Muscle of arm (tissue), 14 donors: ENCODE measurements at places on chromosomes 5 and 9. TPM values are rescaled to one million over a fixed set of nuclear protein-coding genes. Genes with fewer than 3 reads are reported as not detected.
A peak's percentile ranks its signal among the peaks of the same experiment; 100 is the strongest.

C1QTNF2 gene
- polyA plus RNA-seq: 22.4 TPM

- DNase-seq: no peak
Observed at GRCh38 chr5:132017738-132018625, 6.5 kb upstream of the ACSL6 start.

DNA sequence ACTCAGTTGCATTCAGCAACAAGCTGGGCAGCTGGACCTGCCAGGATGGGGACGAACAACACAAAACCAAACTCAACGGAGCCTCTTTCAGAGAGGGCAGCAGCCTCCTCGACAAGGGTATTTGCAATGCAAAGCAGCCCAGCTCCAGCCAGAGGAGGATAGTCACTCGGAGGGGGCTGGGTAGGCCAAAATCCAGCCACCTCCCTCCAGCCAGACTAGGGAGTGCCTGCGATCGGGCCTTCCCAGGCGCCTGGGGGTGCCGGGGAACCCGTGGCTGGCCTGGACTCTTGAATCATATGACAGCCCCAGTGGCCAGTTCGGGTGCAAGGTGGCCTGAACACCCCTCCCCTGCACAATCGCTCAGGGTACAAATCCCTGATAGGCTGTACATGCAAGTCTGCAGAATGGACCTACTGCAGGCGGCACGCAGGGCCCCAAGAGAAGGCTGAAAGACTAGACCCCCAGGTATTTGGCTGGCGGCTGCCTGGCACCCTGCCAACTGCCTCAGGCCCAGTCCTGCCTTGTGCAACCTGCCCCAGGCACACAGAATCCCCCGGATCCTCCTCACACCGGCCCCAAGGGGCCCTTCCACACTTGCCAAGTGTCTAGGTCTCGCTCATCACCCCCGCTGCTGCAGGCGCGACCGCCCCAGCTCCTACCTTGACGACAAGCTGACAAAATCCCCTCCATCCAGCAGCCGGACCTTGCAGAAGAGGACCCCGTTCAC is 1.3 kb downstream of the EEIG1 start:
- no peak for DNase-seq

- peak; percentile 95 for DNase-seq
Observed at GRCh38 chr9:127122176-127123063, at the start of gene ANGPTL2. Gene ANGPTL2, minus strand, starts transcription at chr9:127122635. Its CDS starts 13,904 bp downstream, at chr9:127108731.

DNA sequence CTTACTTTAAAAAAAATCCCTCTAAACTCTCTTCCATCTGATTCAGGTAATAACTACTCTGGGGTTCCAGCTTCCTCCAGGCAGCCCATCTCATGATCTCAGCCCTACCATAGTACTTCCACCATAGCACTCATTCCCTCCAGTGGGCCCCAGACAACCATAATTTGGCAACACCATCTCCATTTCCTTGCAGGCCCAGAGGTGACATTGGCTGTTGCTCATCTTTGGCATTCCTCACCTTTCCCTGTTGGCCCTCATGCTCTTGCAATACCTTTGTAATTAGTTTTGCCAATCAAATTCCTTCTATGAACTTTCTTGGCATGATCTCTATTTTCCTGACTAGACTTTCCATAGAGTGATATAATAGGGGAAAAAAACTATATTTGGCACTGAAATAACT is 60.1 kb downstream of the TAF11L14 start:
- no peak for DNase-seq

GRCh38 chr9:122276096-122276495 is 11.4 kb downstream of the MRRF start:
- DNase-seq: no peak

DNA sequence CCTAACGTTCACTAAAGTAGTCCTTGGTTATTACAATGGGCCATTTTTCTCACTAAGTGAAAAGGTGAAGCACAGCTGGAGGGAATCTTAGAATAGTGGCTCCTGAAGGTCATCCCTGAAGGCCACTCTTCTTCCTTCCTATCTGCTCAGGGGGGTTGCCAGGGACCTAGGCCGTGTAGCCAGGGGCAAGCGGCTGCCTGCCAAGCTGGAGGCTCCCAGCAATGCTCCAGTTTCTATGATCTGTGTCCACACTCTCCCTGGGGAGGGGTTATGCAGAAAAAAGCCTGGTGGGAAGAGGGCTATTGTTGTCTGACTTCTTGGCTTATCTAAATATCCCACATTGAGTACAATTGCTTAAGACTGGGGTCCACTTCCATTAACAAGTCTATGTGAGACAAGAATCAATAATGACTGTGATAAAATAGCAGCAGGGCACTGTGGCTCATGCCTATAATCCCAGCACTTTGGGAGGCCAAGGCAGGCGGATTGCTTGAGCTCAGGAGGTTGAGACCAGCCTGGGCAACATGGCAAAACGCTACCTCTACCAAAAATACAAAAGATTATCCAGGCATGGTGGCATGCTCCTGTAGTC is 3.8 kb downstream of the NMRK1 start:
- no peak for DNase-seq

- DNase-seq: no peak
Observed at GRCh38 chr5:7186818-7187217, 209.1 kb upstream of the ADCY2 start.

GRCh38 chr5:94433397-94434163 is 184.8 kb downstream of the KIAA0825 start:
- no peak for DNase-seq

GRCh38 chr9:121053544-121053943 is 3.5 kb upstream of the C5 start:
- no peak for DNase-seq

LCN15 gene
- polyA plus RNA-seq: 0.34 TPM

GRCh38 chr9:89177012-89177943 is 1.3 kb downstream of the SHC3 start:
- no peak for DNase-seq

QRFP gene
- 0.41 TPM for polyA plus RNA-seq

TGFBI gene
- polyA plus RNA-seq: 227 TPM

DNA sequence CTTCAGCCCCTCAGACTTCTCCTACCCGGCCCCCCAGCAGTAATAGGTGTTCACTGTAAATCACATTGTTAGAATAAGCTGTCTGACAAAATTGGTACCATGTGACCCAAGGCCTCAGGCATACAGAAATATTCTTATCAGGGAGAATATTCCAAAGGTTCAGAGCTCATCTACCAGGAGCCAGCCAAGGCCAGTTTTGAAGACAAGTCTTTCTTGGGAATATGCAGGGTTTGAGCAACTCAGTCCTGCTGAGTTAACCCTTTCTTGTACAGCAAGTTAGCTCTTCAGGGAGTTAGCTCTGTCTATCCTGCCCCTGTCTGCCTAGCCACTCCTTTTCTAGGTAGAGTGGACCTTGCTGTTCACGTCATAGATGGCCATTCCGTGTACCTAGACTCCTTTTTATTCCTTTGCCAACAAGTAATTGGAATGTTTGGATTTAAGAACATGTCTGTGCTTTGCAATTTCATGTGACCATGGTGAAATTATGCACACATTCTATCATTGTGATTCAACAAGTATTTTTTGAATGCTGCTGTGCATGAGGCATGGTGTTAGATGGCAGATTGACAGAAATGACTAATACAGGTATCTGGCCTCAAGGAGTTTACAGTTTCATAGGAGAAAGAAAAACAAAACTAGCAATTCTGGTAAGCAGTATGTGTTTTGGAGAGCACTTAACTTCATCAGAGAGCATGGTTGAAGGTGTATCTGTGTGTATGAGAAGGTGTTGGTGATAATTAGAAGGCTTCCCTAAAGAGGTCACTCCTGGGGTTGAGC is 22.6 kb downstream of the TGFBR1 start:
- no peak for DNase-seq

- peak; percentile 28 for DNase-seq
Observed at GRCh38 chr5:79236970-79237739, 1.2 kb downstream of the JMY start.

DNA sequence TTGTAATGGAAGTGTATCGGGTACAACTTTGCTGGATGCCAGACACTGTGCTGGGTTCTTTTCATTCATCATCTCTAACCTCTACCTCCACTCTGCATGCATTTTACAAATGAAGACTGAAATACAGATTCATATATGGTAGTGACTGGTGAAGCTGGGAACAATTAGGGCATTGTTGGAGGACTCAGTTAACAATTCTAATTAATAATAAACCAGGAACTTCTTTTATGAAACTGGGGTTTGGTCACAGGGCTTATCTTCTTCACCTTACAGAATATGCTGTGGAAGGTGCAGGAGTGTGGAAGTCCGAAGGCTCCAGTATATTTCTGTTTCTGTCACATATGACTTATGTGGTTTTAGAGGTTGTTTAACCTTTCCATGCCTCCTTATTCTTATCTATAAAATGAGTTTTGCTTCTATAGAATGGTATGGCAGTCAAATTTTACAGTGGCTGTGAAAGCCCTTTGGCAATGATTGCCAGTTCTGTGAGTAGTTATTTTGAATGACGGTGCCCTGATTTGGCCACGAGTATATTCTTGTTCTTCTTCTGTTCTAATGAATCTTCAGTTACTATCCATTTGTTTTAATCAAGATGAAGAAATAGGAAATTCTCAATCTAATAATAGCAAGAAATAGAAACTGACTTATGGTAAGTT is 284.7 kb downstream of the GABRB2 start:
- DNase-seq: no peak

- DNase-seq: no peak
Observed at GRCh38 chr9:131476777-131477345, 25.9 kb upstream of the POMT1 start.

GRCh38 chr5:38795986-38796741 is 49.6 kb upstream of the OSMR start:
- DNase-seq: no peak

GCNT4 gene
- 0.13 TPM for polyA plus RNA-seq

GRCh38 chr5:16559702-16560101 is 57.1 kb downstream of the RETREG1 start:
- DNase-seq: no peak

DNA sequence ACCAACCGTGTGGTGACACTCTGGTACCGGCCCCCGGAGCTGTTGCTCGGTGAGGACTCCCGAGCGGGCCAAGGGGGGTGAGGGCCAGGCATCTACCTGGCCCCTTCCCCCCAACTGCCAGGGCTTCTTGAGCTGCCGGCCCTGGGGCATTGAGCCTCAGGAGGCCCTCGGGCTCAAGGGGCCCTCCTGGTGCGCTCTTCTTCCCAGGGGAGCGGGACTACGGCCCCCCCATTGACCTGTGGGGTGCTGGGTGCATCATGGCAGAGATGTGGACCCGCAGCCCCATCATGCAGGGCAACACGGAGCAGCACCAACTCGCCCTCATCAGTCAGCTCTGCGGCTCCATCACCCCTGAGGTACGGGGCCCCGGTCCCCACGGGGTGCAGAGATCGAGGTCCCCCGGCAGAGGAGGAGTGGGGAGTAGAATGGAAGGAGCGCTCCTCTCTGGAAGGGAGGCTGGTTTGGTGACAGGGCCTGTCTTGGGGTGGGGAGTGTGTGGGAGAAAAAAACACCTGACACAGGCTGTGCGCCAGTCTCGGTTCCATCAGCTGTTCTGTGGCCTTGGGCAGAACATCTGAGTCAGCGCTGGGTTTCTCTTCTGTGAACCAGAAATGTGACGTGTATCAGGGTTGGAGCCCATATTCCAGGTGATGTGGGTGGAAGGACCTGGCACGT is 2.6 kb downstream of the CDK9 start:
- DNase-seq: no peak

DNA sequence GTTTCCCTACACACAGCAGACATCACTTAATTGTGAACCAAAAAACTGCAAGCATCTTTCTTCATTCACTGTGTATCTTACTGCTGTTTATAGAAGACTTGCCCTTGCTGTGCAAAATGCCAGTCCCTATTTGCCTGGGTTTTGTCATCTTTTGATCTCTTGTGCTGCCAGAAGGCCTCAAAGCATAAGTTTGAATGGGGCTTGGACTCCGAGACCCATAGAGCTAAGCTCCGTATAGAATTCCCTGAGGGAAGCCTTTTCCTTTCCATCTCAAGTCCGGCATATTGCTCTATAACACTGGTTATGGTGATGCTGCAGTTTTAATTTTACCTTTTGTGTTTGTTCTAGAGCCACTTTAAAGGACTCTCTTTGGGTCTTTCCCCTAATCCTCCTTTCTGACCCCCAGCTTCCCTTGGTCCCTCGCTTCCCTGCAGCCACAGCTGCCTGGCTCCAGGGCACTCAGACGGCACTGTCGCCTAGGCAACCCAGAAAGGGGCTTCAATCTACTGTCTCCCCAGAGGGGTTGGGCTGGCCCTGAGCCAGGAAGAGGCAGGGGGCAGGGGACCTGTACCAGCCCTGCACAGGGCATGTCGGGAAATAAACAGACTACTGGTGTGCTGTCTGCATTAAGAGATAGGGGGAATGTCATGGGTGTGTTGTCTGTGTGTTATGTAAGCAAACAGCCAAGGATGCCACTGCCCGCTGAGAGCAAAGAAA is 73.4 kb upstream of the MELK start:
- no peak for DNase-seq

NRARP gene
- not detected for polyA plus RNA-seq

MARCHF11 gene
- not detected for polyA plus RNA-seq

GRCh38 chr5:2675548-2675947 is 75.9 kb downstream of the IRX2 start:
- no peak for DNase-seq

SPAAR gene
- 2.8 TPM for polyA plus RNA-seq

FSTL4 gene
- polyA plus RNA-seq: 1.2 TPM
